ENCODE measurements at places on chromosomes 12 and 14.

DNA sequence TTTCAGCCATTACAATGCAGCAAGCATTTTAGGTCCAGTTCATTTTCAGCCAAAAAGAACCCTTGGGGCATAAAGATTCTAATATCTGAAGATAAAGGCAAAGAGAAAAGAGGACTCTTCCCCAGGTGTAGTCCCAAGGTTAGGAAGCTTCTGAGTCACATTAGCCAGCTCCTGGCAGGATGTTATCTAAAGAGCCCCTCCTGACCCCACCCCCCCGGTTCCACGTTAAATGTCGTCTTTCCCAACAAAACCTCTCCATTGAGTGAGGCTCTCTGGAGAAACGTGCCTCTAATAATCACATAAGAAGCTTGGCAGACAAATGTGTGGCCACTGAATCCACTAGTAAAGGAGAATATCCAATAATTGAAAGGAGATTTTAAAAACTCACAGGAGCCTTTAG, 267.7 kb downstream of the GALC start:
- DNase-seq = no peak

GRCh38 chr12:27178723-27179399, 65.2 kb upstream of the STK38L start:
- no peak for DNase-seq

GRCh38 chr12:56749359-56749758, 2.8 kb downstream of the PRIM1 start:
- DNase-seq = no peak

GRCh38 chr14:78697341-78697740, 527.2 kb downstream of the NRXN3 start:
- DNase-seq = no peak

DNA sequence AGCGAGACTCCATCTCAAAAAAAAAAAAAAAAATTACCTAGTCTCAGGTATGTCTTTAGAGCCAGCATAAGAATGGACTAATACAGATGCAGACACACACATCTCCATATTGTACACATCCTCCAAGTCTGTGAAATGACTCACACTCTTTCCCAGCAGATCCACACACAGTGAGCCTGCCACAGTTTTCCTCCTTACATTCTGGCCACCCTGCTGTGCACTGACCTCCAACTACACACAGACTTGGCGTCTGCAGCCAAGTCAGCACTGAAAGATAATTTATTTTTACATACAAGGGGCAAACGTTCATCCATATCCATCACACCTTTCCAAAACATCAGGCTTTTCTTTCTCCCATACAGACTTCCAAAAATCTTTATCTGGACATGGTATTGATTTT, 115.9 kb downstream of the SLC25A21 start:
- DNase-seq = no peak

DNA sequence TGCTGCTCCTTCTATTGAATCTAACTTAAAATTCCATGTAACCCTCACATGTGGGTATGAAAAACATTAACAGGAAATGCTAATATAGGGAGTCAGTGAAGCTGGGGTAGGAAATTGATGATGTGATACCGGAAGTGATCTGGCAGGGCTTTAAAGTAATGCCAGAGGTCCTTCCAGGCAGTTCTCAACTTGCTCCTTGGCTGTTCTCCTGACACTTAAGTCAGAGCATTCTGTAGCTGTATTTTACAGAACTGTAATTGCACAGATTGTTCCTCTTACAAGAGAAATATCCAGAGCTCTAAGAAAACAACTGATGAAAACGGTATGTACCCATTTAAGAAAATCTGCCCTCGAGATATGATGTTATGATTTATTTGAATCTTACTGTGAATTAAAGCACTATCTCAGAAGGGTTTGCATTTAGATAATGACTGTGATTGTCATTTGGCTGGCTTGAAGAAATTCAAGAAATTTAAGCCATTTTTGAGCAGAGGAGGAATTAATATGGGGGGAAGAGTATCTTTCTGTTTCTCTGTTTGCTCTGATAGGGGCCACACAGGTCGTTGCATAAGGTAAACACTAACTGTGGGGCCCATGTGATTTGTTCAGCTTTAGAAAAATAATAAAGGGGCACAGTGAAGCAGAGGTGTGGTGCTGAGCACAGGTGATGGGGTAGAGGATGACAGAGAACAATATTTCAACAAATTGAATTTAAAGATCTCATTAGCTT, 88.4 kb downstream of the BBS10 start:
- no peak for DNase-seq

- no peak for DNase-seq
Observed at GRCh38 chr12:85283560-85283959, 3.5 kb downstream of the ALX1 start.

- no peak for DNase-seq
Observed at GRCh38 chr14:69693145-69693544, 73.8 kb upstream of the SRSF5 start.

GRCh38 chr12:118590406-118591150, 214.2 kb downstream of the SUDS3 start:
- DNase-seq = no peak

DNA sequence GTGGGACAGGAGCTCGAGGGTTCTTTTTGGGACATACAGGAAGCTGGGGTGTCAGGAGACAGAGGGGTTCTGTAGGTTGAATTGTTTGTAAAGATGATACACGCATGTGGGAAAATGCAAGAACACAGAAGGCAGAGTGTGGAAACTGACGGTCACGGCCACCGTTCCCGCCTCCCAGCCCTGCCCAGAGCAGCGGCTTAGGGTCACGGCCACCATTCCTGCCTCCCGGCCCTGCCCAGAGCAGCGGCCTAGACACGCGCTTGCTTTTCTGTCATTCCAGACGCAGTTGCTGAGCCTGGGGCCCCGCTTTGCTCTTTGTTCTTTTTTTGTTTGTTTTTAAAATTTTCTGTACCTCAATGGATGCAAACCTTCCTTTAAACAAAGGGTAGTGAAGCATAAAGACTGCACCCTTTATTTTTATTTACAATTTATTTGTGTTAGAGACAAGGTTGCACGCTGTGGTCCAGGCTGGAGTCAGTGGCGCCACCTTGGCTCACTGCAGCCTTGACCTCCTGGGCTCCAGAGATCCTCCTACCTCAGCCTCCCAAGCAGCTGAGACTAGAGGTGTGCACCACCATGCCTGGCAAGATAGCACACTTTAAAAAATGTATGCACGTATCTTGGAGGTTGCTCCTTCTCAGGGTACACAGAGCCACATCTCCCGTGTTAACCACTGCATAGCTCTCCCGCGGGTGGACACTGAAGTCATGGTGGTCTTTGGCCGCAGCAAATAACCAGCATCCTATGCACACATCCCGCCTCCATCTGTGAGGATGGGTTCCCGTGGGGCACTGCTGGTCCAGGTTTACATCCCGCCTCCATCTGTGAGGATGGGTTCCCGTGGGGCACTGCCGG, 142.3 kb downstream of the ADGRD1 start:
- no peak for DNase-seq

DNA sequence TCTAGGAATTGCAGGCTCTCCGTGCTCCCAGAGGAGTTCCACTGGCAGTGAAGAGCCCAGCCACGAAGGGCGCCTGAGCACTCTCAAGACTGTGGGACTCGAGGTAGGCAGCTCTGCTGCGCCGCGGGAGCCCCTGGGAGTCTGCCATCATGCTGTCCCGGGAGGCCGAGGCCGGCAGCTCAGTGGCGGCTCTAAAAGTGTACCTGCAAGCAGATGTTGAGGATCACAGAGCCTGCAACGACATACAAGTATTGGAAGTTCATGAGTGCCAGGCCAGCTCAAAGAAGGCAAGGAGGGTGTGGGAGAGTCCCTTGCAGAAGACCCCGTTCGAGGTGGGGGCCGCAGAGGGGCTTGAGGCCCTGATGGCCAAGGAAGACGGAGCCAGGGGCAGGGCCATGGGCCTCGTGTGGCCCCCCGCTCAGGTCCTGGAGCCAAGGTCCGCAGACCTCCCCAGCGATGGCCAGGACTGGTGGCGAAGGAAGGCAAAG, 62.7 kb downstream of the MUCL1 start:
- DNase-seq = no peak

- no peak for DNase-seq
Observed at GRCh38 chr12:25186038-25186787, 8.7 kb downstream of the DNAI7 start.

DNA sequence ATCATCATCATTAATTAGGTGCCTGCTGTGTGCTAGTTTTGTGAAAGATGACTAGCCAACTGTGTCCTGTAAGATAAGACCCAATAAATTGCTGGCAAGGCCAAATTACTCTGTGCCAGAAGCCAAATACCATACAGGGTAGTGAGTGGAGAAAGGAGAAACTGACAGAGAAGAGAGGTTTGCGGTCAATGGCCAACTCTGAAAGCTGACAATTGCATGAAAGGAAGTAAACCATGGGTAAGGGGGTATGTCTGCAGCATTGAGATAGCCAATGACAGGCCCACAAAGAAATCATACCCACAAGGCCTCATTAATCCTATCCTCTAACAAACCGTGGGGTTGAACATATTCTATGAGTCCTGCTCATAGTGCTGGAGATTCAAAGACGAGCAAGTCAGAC, 236.6 kb upstream of the CCDC196 start:
- no peak for DNase-seq

DNA sequence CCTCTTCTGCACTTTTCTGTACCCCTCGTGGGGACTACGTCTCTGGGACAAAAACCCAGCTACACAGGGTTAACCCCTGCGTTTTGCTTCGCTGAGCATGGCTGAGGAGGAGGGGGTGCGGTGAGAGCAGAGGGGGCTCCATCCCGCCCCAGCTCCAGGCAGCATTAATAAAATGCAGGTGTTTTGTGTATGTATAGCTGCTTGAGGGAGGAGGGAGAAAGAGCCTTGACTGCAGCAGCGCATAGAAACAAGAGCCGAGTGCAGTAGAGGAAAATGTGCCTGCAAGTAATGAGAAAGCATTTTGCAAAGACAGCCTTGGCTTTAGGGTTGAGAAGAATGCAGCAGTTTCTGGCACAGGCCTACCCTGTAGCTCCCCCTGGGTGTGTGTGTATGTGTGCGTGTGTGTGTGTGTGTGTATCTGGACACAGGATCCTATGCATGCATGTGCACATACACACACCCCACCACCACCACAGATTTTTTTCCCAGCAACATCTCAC, 103.9 kb downstream of the ZFP36L1 start:
- no peak for DNase-seq

DNA sequence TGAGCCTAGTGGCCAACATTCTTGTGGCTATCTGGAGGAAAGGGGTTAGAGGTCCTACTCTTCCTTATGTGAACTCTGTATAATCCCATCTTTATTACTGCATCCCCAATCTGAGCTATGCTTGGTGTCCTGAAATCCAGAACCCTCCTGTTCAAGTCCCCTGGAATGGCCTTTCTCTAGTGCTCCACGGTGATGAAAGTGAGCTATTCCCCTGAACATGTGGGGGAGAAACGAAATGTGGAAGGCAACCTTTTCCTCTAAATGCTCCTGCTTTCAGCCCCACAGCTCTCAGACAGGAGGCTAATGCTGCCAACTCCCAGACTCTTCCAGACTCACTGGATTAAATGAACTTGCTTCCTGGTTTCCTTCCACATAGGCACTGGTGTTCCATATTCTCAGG, 2.5 kb upstream of the PGAM5 start:
- no peak for DNase-seq

GRCh38 chr12:84810611-84811010, 102.0 kb downstream of the SLC6A15 start:
- DNase-seq = no peak

- DNase-seq = no peak
Observed at GRCh38 chr12:113673458-113674238, 202.0 kb upstream of the LHX5 start.

DNA sequence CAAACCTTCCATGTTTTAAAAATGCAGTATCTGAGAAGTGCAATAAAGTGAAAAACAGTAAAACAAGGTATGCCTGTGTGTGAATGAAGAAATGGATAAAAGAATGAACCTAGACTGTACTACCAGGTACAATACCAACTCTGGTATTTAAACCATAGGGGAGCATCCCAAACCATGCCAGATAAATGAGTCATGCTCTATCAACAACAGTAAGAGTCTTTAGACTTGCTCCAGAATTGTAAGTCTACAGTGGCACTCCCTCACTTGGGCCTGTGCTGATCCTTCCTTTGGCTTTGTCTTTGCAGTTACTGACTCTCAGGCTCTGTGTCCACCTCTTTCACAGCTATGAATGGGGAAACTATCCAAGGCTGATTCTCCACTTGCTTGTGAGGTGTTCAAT, 38.1 kb downstream of the BBS10 start:
- DNase-seq = no peak

- DNase-seq = no peak
Observed at GRCh38 chr14:61585598-61586543, 109.4 kb upstream of the HIF1A start.

DNA sequence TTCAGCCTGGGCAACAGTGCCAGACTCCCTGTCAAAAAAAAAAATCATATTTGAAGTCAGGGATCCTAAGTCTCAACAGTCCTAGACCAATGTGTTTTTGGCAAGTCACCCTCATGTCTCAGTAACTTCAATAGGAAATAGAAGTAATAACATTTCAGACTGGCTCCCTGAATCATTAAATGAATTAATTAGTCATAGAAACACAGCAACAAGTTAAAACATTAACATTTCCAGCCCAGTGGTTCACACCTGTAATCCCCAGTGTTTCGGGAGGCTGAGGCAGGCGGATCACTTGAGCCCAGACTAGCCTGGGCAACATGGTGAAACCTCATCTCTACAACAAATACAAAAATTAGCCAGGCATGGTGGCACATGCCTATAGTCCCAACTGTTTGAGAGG, 125.2 kb downstream of the GTF2A1 start:
- DNase-seq = no peak

DNA sequence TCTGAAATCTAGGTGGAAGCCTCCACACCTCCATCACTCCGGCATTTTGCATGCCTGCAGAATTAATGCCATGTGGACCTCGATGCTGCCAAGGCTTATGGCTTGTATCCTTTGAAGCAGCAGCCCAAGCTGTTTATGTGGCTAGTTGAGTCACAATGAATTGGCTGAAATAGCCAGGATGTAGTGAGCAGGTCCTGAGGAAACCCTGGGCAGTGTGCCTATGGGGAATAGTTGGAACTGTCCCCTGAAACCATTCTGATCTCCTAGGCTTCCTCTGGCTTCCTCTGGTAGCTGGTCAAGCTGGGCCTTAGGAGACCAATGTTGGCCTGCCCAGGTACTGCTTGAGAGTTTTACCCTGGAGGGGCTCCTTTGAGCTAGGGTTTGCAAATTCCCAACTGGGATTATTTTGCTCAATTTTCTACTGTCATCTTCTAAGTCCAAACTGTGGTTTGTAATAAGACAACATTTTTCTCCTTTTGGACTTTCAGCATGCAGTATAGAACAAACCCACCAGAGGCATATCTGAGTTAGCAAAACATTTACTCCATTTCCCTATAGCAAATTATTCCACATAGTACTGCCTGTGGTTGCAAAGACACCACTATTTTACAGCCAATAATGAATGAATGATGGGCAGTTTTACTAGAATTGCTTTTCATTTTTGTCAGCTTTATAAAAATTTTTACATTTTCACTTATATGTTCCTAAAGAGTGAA, 85.1 kb upstream of the AMIGO2 start:
- no peak for DNase-seq

- no peak for DNase-seq
Observed at GRCh38 chr12:42213954-42214426, 24.1 kb downstream of the YAF2 start.

- DNase-seq = no peak
Observed at GRCh38 chr12:101793401-101793800, 37.4 kb downstream of the GNPTAB start.

GRCh38 chr14:70856851-70857495, 47.7 kb upstream of the MAP3K9 start:
- DNase-seq = peak; percentile 17

Measured in stimulated activated CD4-positive, alpha-beta T cell treated with anti-CD3 and anti-CD28 coated beads, Interleukin-12 subunit alpha, Interleukin-12 subunit beta, amount 100 ng/mL, for 48 hours (primary cell).